ENCODE measurements at places on chromosomes 7 and 10.

GRCh38 chr7:139271718-139272628 lies 40.9 kb downstream of the UBN2 start:
- no peak for DNase-seq

DNA sequence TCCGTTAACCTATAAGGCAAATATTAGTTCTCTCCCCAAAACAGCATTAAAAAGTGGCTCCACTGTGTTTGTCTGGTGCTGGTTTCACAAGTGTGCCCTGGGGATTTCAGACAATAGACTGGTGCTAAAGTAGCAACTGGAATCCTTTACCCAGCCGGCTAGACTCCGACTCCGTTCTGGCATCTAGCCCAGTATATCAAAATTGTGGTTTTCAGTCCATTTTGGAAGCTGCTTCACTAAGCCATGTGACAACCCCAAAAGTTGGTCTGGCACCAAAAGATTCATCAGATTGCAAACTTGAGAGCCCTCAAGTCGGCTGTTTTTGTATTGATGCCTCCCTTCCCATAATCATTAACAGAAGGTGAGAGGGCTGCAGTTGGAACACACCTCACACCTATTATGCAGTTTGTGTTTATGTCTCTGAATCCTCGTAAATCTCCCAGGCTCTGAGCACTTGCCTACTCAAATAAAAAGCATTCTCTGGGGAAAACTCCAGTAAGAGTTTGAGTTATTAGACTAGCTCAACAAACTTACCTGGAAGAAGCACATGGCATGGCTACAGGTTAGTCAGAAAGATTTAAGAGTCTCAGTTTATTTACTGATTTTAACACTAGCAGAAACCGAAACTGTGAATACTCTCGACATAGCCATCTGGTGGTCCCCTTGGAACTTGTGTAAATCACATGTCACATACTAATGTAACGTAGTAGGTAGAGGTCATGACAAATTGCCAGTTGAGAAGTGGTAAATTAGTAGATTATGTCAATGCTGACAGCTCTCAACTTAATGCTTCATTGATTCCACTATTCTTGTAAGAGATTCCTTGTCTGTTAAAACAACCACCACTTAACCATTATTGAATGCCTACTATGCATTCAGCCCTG lies 14.8 kb upstream of the WNT16 start:
- DNase-seq = peak; percentile 73

DNA sequence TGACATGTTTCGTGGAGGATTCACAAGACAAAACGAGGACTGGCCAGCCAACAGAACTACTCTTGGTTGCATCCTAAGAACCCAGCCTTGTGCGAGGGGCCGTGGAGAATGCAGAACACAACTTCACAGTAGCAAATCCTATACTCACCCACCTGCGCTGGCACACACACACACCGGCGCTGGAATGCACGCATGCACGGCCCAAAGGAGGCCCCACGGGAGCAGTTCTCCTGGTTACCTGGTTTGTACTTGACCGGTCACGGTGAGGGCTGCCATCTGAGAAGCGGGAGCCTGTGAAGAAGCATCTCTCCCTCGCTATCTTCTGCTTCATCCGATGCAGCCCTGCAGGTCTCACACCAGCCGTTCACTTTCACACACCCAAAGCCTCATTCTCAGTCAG lies 137.8 kb downstream of the ZMYND11 start:
- no peak for DNase-seq

- DNase-seq = no peak
Observed at GRCh38 chr7:55309040-55309991, 55.8 kb upstream of the LANCL2 start.

DNA sequence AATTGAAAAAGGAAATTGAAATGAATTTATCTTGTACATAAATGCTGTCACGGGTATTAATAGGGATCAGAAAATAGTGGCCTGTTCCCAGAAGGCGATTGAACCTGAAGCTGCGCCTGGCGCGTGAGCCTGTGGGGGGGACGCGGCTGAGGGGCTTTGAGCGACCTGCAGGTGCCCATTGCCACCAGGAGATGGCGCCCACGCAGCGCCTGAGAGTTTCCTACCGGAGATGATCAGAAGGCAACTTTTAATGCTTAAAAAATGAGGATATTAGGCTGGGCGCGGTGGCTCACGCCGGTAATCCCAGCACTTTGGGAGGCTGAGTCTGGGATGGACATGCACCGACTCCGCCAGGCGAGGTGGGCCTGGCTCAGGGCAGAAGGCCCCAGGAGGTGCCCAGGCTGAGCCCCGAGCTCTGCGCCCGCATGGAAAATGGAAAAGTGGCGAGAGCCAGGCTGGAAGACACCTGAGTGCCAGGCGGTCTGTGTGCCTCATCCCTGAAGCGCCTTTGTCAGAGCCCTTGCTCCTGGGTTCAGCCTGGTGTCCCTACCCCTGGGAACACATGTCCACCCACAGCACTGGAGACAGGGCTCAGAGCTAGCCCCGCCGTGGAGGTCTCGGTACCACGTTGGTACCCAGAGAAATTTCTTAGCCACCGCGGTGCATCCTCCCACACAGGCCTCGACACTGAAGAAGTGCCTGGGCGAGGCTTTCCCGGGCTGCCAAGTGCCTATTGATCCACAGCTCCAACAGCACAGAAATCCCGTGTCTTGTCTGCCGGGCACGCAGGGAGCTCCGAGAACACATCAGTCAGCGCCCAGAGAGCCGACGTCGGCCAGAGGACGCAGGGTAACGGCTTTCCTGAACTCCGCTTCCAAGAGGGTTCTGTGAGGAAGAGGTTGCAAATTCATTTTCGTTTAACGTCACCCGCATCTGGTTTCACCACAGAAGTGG lies 117.4 kb downstream of the INPP5A start:
- DNase-seq = no peak

- no peak for DNase-seq
Observed at GRCh38 chr10:28842321-28842720, 165.0 kb downstream of the BAMBI start.

DNA sequence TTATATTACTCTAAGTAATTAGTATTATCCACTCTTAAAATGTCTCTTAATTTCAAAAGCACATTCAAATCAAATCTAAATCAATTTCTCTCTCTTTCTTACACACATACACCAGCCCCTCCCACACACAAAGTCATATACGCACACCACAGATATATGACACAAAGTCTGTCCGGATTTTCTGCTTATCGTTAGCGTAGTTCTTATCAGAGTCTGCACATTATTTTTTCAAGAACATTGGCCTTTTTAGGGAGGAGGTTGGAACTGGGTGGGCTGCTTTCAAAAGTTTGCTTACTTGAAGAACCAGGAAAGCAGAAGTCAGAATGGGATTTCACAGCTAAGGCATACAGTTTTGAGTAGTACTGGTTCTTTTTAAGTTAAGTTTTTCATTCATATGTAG lies 387.6 kb upstream of the CHRM2 start:
- no peak for DNase-seq

GRCh38 chr10:128210215-128211063 lies 84.2 kb upstream of the MKI67 start:
- no peak for DNase-seq

DNA sequence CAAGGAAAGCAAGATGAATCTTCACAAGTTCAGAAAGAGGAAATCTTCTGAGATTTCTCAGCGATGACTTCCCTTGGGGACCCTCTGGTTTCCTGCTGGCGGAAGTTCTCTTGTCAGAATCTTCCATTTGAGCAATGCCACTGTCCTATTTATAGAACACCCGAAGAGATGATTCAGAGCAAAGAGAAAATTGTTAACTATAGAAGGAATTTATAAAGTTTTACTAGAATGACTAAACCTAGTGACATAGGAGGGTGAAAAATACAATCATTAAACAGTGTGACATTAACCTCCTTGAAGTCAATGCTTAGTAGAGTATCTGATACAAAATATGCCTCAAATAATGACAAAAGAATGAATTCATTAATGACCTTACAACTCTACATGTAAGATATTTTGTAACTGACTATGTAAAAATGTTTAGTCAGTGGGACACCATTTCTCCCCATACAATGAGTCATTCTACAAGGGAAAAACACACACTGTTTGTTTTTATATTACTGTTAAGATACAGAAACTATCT lies 206.5 kb upstream of the CNTNAP2 start:
- DNase-seq = no peak

GRCh38 chr7:134886353-134887057 lies 99.8 kb upstream of the AGBL3 start:
- no peak for DNase-seq

GRCh38 chr10:117755659-117756014 lies 213.1 kb downstream of the EMX2 start:
- DNase-seq = no peak

DNA sequence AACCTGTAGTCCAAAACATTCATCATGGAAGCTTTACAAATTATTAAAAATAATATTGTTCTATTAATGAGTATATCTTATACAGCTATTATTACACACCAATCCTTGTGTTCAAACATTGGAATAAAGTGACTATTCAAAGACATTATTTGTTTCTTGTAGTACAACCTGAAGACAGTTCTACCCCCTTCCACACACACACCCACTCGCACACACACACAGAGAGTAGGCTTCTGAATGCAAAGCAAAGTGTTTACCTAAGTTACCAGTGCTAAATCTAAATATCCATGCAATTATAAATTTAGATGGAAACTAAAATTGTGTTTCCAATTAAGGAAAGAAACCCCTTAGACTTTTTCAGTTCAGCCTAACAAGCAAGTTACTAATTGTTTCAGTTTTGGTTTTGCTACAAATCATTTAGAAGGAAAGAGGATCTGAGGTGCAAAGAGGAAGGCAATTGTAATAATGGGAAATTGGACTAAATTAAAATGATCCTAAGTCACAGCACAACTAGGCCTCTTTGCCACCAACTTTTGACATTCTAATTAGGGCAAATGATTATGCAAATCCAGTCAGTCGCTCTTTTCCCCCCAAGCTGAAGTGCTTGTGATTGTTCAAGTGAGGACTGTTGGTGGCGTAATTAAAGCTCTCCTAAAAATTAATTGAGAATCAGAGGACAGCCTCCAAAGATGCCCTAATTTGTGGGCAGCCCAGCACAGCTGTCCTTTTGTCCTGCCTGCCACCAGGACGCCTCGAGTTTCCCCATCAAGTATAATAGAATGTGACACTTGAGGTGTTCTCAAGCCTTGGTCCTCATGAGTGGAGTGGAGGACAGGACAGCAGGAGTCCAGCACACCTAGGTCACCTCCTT lies 19.9 kb upstream of the ATOH7 start:
- DNase-seq = no peak

- DNase-seq = no peak
Observed at GRCh38 chr10:11594589-11595394, 16.7 kb downstream of the USP6NL start.

DNA sequence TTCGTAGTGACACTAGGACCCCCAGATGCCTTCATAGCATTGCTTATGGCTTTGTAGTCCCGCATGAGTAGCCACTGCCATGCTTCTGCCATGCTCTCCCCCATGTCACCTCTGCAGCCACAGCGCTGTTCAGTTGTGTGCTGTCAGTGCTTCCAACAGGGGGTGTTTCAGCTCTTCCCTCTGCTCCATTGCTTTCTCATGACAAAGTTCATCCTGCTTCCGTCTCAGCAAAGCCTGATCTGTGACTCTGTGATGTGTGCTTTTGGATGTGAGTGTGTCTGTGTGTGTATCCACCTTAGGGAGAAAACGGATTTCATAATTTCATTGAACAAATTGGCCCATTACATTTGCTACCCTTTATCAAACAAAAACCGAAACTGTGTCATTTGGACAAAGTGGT lies 134.9 kb upstream of the SAMD8 start:
- DNase-seq = no peak

DNA sequence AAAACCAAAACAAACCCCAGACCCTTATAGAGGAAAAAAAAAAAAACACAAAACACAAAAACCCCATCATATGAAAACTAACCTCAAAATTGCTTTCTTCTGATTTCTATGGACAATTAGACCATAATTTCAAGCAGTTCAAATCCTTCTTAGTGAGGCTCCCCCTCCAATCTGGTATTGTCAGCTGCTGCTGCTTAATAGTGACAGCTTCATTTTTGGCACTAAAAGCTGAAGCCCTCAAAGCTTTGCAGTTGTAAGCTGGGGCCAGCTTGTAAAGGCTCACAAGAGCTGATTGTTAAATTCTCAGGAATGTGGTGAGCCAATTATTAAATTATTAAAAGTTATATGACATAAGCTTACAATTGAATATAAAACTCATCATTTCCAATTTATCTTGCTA lies 21.9 kb downstream of the ATXN7L1 start:
- DNase-seq = no peak

DNA sequence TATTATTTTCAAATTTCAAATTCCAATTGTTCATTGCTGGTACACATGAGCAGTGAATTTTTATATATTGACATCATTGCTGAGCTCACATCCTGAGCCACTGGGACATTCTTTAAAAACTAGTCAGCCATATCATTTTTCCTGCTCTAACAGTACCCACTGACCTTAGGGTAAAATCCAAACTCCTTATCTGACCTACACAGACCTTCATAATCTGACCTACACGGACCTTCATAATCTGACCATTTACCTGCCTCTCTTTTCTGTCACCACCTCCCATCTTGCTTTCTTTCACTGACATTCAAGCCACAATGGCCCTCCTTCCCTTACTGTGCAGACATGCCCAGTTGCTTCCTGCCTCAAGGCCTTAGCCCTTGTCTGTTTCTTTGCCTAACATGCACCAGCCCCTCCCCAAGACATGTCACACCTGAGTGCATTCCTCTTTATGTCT lies 16.1 kb upstream of the CUZD1 start:
- no peak for DNase-seq

GRCh38 chr7:116172353-116172752 lies 38.0 kb upstream of the TES start:
- DNase-seq = no peak

GRCh38 chr7:143040209-143040715 lies 11.9 kb upstream of the OR6V1 start:
- DNase-seq = no peak
